ENCODE measurements at places on chromosomes 3 and 15. TPM values are rescaled to one million over a fixed set of nuclear protein-coding genes. Genes with fewer than 3 reads are reported as not detected.
A peak's percentile ranks its signal among the peaks of the same experiment; 100 is the strongest.

DNA sequence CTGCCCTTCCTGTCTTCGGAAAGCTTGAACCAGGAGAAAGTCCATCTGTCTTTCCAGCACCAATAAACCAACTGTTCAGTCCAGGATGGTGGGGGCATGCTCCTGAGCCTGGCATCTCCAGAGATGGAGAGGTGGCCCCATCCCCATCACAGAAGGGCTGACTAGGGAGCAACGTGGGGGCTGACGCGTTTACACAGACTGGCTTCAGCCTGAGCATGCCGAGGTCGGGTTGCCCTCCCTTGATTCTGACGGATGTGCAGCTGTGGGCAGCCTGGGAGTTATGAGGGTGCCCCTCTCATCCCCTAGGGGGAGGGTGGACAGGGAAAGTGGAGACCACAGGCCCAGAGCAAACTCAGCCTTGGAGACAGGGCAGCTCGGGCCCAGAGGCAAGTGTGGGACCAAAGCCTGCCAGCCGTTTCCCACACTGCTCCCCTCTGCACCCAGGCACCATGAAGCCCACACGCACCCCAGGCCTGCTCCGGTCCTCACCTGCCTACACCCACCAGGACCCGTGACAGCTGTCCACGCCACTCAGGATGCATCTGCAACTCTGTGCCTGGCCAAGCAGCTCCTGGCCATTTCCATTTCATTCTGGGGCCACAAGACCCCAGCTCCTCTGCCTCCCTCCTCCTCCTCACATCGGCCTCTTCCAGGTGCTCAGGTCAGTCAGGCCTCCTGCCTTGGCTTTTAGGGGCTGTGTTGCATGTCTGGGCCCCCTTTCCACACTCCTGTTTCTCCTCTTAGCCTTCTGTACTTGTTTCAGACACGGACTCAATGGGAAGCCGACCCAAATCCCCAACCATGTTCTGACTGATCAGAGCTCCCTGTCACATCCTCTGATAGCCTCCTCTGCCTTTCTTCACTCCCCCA lies 48.2 kb upstream of the SLC41A3 start:
- no peak for DNase-seq

SLC51B gene
- not detected for total RNA-seq

PTPRG gene
- 0.51 TPM for total RNA-seq

DNA sequence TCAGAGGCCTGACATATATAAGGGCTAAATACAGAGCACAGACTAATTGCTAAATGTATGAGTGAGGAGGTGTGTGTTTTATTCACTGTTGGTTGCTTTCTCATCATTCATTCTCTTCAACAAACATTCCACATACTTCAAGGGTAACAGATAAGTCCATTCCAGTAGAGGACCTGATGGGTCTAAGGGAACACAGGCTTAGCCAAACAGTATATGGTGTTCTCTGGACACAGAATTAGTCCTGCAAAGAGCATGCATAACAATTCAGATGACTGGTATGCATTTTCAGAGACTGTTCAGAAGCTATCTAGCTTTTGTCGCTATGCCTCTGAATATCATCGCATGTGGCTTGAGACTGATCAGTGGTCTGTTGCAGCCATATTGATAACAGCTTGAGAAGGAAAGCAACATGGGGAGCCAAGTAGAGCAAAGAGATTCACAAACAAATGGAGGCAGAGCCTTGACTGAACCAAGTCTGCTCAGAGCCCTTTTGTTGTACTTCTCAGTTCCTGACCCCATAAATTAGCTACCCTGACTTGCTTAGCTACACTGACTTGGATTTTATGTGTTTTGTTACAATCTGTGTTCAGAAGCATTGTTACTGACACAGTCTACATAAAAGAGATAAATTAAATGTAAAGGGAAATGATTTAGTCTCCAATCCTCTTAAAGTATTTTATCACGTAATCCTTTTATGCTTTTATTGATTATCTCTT lies 1178.7 kb downstream of the ROBO1 start:
- DNase-seq, result no peak

GRCh38 chr3:66113542-66113941 lies 74.8 kb upstream of the MAGI1 start:
- DNase-seq, result no peak

DNA sequence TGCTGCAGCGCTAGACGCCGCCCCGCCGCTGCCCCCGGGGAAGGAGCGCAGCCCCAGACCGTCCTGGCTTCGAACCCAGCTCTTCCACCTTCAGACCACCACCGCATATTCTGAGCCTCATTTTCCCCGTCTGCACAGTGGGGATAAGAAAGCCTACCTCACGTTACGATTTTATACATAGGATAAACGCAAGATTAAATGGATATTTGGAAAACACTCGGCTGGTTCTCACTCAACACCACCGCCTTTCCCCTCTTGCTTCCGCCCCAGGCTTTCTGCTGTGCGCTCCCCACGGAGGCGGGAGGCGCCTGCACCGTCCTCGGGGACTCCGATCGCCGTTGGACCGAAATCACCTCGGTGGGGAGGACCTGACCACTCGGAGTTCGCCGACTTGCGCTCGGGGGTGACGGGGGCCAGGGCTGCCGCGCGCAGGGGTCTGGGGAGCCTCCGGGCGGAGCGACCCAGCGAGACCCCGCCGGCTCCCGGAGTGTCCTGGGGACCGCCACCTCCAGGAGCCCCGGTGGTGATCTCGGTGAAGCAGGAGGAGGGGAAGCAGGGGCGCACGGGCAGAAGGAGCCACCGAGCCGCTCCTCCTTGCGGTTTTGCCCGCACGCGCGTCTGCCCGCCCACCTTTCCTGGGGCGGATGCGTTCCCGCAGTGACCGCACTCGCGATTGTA lies 4.0 kb downstream of the FBXL22 start:
- peak; percentile 52 for DNase-seq

CHRD gene
- total RNA-seq, result not detected

DNA sequence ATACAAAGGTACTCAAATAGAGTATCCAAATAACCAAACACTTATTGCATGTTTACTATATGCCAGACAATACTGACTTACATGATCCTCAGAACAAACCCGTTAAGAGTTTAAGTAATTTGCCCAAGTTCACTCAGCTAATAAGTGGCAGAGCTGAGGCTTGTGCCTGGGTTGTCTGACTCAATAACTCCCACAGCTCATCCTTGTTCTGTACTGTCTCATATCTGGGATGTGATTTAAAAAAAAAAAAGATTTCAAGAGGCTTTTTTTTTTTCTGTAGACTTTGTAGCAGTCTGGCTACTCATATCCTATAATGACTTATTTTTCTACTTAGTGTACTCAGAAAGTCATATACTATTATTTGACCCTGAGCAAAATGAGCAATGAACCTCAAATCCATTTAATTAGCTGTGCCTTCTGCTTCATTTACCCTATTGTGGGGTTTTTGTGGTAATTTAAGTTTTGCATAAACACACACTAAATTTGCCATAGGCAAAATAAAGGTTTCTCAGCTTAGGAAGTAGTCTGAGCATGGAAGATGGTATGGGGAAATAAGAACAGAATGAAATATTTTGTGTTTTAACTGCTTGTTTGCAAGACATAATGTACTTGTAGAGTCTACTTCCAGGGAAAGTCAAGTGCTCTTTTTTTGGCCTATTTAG lies 3.1 kb downstream of the NSUN3 start:
- no peak for DNase-seq

GRCh38 chr3:187519428-187519890 lies 150.7 kb downstream of the SST start:
- no peak for DNase-seq

DAZL gene
- not detected for total RNA-seq

ADGRG7 gene
- total RNA-seq, result not detected

DNA sequence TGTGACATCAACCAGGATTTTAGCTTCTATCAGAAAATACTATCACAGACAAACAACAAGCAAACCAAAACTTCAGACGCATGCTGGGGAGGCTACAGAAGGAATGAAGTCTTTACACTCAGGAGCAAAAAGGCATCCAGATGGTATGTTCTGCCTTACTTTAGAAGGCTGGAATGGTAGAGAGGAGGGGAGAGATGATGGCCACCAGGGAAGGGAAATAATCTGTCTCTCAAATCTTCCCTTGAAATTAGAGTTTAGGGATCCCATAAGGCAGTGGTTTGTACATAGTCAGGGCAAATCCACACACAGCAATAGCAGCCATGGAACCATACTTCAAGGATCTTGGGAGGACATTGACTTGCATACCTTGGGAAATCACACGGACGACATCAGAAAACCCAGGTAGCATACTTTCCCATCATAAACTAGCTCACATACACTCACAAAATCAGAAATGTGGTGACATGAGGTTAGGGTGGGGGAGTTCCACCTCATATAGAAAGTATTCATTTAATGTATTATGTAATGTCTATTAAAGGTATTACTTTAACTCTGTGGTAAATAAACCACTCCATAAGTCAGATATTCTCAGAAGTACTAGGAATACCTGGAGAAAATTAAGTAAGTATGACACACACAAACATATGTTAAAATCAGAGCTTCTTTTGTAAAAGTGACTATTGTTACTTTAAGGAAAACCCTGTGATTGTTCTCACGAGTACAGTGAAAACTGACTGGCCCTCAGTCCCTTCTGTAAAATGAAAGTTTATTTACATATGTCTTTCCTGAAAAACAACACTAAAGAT lies 9.4 kb downstream of the BTLA start:
- DNase-seq, result no peak

- no peak for DNase-seq
Observed at GRCh38 chr3:37520907-37521341, 340.8 kb upstream of the CTDSPL start.
